ENCODE measurements at places on chromosomes 1 and 21.
A peak's percentile ranks its signal among the peaks of the same experiment; 100 is the strongest.

- DNase-seq: no peak
Observed at GRCh38 chr1:155912056-155912536, 947 bp upstream of the RIT1 start.

DNA sequence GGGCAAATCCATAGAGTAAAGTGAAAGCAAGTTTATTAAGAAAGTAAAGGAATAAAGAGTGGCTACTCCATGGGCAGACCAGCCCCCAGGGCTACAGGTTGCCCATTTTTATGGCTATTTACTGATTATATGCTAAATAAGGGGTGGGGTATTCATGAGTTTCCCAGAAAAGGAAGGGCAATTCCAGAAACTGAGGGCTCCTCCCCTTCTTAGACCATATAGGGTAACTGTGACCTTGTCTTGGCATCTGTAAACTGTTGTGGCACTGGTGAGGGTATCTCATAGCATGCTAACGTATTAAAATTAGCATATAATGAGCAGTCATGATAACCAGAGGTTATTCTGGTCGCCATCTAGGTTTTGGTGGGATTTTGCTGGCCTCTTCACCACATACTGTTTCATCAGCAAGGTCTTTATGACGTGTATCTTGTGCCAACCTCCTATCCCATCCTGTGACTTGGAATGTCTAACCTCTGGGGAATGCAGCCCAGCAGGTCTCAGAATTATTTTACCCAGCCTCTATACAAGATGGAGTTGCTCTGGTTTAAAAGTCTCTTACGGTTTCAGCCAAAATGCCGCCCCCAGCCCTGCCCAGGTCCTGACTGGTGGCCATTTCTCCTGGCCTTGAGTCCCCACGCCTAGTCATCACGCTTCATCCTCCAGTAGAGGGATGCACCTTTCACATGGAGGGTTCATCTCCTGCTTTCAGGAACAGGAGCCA, 982 bp upstream of the TRIM17 start:
- DNase-seq: no peak

DNA sequence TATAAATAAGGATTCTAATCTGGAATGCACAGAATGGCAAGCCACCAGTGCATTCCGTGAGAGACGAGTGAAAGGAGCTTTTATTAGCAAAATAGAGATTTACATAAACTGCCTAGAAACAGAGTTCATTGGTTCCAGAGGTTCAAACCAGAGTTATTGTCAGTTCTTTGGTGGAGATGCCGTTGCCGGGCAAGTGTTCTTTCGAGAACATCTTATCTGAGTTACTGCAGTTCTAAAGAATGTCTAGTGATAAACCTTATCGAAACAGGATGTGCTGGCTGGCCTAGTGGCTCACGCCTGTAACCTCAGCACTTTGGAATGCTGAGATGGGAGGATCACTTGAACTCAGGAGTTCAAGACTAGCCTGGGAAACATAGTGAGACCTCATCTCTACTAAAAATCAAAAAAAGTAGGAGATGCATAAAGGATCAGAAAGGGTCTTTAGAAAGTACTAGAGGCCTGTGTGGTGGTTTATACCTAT, 19.9 kb upstream of the EVI5 start:
- peak; percentile 98 for DNase-seq

- DNase-seq: no peak
Observed at GRCh38 chr1:182847105-182847504, 8.0 kb downstream of the DHX9 start.

- DNase-seq: peak; percentile 27
Observed at GRCh38 chr1:96473791-96474434, 247.7 kb upstream of the PTBP2 start.

DNA sequence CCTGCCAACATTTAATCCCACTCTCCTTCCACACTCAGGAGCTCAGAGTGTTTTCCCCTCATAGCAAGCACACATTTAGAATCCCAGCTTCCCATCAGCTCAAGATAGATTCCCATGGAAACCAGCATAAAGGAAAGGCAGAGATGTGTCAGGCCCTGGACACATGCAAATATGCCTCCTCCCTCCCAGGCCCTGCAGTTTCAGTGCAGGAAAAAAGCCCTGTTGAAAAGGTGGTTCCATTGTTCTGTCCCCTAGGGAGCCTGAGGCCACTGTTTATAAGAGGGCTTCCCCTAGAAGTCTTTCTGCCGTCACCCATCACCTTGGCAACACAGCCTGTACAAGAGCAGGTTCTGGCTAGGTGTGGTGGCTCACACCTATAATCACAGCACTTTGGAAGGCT, 3.6 kb downstream of the CACNA1S start:
- DNase-seq: no peak

GRCh38 chr21:25908495-25908894, 173.7 kb downstream of the GABPA start:
- no peak for DNase-seq

GRCh38 chr1:212549503-212550017, 59.0 kb upstream of the ATF3 start:
- no peak for DNase-seq

DNA sequence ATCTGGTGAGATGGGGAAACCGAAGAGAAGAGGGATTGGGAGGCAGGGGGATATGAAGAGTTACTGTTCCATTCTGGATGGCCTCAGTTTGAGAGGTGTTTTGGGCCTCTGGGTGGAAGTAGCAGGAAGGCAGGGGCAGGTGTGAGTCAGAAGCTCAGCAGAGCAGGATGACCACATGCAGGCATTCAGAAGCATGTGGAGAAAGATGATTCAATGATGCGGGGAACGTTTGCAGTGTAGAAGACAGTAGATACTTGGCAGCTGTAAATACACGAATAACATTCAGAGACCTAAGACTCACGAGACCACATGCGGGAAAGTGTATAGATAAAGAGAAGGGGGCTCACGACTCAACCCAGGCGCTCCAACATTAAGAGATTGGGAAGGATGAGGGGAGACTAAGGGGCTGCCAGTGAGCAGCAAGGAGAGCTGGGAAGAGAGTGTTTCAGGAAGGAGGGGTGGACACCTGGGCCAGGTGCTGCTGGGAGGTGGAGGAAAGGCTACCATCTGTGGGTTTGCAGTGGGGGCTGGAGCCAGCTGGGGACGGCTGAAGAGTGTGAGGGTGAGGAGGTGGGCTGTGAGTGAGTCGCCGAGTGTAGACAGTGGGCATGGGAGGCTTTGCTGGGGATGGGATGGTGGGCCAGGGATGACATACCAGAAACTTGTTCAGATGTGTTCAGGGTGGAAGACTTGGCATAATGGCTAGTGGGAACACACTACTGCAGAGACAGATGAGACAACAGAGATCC, 5.8 kb upstream of the EPS8L3 start:
- peak; percentile 69 for DNase-seq

GRCh38 chr1:19602486-19602885, 41.6 kb upstream of the NBL1 start:
- DNase-seq: no peak

DNA sequence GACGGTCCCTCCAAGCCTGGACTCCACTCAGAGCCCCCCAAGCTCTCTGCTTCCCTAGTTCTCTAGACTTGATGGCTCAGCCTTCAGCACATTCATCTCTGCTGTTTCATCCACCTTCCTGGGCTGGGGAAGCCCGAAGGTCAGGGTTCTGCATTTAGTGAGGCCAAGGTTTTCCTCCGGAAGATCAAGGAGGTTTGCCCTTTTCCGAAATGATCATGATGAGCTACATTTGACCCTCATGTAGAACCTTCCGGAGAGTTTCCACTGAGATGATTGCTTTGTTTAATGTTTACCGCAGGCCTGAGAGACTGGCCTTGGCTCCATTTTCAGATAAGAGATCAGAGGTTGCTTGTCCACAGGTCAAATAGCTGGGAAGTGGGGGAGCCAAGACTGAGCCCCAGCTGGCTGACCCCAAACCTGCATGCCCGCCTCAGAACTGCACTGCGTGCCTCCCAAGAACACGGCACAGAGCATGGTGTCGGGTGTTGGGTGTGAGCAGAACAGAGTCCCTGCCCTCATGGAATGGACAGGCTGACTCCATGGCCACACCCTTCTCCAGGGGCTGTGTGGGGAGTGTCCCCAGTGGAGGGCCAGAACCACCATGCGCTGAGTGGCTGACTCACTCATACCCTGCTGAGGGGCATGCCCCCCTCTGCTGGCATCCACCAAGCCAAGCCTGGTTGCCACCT, 200.8 kb upstream of the TMEM51 start:
- no peak for DNase-seq

- no peak for DNase-seq
Observed at GRCh38 chr1:240294566-240294965, 202.9 kb downstream of the FMN2 start.

DNA sequence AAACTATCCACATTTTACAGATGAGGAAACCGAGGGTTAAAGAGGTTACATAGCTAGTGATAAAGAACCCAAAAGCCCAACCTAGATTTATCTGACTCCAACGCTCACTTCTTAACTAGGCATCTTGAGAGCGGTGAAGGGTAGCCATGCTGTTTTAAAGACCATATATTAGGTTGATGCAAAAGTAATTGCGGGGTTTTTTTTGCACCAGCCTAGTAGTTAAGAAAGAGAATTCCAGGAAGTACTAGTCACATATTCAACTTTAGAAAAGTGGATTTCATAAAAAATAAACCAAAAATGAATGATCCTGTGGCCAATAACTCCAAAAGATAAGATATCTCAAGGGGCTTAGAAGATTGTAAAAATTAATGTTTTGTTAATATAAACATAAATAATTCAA, 162.1 kb downstream of the GLUL start:
- DNase-seq: no peak

DNA sequence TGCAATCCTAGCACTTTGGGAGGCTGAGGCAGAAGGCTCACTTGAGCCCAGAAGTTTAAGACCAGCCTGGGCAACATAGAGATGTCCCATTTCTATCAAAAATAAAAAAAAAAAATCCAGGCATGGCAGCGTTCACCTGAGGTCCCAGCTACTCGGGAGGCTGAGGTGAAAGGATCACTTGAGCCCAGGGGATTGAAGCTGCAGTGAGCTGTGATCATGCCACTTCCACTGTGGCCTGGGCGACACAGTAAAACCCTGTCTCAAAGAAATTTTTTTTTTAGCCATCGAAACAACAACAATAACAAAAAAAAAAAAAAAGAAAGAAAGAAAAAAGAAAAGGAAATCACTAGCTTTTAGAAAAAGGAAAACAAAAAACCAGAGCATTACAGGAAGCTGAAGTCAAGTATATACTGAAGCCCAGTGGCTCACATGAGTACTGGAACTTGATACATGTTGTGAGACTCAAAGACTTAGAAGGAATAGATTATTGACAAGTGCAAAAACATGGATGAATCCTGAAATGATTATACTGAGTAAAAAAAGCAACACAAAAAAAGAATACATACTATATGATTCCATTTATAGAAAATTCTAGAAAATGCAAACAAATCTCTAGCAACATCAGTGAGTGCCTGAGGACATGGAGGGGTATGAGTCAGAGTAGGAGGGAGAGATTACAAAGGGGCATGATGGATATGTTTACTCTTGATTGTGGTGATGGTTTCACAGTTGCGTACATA, 6.1 kb upstream of the RABGAP1L start:
- DNase-seq: peak; percentile 47

DNA sequence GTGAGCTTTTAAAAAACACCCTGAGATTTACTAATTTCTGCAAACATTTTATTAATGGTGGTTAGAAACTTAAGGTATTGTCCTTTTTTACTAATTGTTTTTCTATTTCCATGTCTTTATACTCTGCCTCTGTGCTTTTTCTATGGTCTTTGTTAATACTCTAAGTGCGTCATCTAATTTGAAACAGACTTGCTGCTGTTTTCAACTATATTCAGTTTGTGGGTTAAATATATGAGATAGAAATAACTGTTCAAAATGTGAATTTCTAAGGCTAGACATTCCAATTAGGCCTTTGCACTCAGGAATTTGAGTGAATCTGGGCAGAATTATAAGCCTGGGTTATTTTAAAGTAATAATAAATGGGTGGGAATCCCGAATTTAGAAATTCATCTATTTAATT, 82.4 kb upstream of the COL11A1 start:
- DNase-seq: no peak

GRCh38 chr1:9653491-9654050, 2.0 kb downstream of the PIK3CD start:
- no peak for DNase-seq

GRCh38 chr1:220485791-220486190, 42.1 kb upstream of the MARK1 start:
- no peak for DNase-seq

GRCh38 chr1:201397675-201398074, 1.4 kb downstream of the LAD1 start:
- DNase-seq: no peak

DNA sequence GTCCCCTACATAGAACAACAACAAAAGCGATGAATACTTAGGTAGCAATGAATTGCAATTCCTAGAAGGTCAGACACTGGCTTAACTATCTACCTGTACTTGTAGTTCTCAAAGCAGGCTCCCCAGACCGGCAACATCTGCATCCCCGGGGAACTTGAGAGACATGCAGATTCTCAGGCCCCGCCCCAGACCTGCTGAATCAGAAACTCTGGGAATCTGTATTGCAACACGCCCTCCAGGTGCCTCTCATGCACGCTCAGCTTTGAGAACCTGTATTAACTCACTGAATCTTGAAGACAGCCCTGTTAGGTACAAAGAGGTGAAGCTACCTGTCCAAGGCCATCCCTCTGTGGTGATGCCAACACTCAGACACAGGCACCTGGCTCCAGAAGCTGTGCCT, 128.1 kb downstream of the KAZN start:
- DNase-seq: no peak

GRCh38 chr1:227897704-227898438, 49.9 kb downstream of the WNT9A start:
- no peak for DNase-seq

DNA sequence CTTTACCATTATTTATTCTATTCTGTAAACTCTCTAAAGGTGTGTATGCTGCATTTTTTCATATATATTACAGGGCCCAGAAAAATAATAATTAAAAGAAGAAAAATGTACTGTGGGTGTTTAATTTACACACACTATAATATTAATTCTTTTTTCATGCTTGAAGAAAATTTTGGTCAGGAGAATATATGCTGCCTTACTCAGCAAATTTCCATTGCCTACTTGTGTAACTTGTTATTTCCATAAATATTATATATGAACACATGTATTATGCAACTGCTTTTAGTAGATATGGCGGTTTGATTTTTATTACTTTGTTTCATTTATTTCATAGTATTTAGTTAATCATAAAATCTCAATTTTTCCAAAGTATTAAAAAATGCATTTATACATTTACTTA, 46.4 kb upstream of the SERPINC1 start:
- no peak for DNase-seq

GRCh38 chr1:17887661-17888371, 132.7 kb downstream of the ACTL8 start:
- DNase-seq: no peak

GRCh38 chr1:21705303-21705980, 36.3 kb upstream of the RAP1GAP start:
- DNase-seq: peak; percentile 15

All from mesenchymal stem cell (in vitro differentiated cells and primary cell).